ENCODE measurements at places on chromosomes 11 and 22.
A peak's percentile ranks its signal among the peaks of the same experiment; 100 is the strongest.

- DNase-seq: peak; percentile 27
These were observed 7.8 kb upstream of the DUSP18 start for GRCh38 chr22:30675436-30675835.

- no peak for DNase-seq
These were observed 39.1 kb upstream of the GLYAT start for GRCh38 chr11:58770627-58771457.

DNA sequence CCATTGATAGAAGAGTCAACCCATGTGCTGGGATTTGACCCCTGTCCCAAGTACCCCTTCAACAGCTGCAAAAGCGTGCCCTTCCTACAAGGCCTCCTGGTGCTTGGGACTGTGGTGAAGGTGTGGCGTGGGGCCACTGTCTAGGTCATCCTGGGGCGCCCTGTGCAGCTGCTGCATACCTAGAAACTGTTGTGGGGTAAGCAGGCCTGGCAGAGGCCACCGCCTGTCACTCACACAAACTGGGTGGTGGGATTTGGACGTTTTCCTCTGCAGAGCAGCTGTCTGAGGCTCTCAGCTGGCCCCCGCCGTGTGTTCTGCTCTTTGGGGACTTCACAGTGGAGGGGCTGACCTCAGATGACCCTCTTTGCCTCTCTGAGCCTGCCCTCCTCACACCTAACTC, 69.7 kb downstream of the SCN3B start:
- no peak for DNase-seq

DNA sequence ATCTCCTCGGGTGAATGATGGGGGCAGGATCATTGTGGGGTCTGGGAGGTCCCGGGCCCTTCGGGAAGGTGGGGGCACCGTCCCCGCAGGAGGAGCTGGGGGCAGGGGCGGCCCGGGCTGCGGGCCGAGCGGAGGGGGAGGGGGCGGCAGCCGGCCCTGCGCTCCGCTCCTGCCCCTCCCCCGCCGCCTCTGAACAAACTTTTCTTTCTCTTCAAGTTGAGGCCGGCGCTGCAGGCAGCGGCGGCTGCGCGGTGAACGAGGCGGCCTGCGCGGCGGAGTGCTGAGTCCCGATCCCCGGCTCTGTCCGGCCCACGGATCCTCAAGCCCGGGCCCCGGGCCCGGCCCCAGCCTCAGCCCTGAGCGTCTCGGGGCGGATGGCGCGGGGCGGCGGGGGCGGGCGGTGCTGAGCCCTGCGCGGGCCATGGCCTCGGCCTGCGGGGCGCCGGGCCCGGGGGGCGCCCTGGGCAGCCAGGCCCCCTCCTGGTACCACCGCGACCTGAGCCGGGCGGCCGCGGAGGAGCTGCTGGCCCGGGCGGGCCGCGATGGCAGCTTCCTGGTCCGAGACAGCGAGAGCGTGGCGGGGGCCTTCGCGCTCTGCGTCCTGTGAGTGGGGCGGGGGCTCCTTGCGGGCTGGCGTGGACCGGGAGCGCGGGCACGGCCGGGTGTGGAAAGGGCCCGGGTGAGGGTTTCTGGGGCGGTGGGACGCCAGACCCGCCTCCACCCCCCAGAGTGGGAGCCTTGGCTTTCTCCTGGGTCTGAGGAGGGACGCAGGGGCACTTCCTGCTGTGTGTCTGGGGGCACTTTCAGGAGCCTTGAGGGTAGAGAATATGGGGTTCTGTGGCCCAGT, at the start of gene INPPL1:
Gene INPPL1 (plus strand): TSS at position 204 of the 847 bp plus-strand sequence. CDS start 218 bp downstream, at position 422.
- DNase-seq: peak; percentile 63

DNA sequence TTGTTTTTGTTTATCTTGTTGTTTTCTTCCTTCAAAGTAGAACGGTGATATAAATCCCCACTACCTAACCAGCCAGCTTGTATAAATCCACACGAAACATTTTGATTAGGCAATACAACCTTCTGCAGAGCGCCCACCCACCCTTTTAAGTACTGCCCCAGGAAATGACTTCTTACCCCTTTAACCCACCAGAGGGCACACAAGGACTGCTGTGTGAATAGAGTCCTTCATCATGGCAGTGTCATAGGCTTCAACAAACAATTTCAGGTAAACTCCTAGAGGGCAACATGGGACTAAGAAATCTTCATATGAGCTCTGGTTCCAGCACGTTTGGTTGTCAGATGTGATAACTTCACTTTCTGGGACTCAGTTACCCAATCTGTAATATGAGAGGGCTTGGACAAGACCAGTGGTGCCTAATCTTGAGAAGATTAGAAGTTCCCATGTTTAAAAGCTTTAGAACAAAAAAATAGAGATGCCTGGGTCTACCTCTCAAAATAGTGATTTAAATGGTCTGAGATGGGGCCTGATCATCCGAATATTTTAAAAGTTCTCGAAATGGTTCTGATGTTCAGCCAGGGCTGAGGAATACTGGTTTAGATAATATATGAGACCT, 56.1 kb downstream of the PIWIL4 start:
- peak; percentile 75 for DNase-seq

DNA sequence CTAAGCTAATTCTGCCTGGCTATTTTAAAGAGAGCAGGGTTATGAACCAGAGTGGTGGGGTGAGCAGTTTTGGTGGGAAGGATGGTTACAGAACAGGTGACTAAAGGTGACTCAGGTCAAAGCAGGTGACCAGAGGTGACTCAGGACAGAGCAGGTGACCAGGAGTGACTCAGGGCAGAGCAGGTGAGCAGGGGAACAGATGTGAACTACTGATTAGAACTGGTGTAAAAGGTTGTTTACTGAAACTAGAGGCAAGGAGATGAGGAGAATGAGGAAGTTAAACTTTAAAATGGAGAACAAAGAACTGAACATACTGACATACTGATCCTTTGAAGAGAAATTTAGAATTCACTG, 15.4 kb upstream of the HYLS1 start:
- DNase-seq: no peak

DNA sequence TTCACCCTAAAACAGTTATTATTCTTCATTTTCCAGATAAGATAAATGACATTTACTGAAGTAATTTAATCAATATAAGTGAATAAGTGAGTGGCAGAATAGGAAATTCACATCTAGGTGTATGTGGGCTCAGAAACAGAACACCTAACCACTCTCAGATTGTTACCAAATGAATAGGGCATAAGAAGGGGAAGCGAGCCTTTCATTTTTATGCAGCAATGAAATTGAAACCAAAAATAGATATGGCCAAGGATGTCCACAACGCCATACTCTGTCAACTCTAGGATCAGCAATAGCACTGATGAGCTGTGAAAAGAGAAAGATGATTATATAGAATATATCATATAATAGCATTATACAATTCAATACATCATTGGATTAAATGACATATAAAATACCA, 398.1 kb upstream of the API5 start:
- no peak for DNase-seq

GRCh38 chr11:47004595-47005033, 68.1 kb downstream of the CSTPP1 start:
- DNase-seq: peak; percentile 65

DNA sequence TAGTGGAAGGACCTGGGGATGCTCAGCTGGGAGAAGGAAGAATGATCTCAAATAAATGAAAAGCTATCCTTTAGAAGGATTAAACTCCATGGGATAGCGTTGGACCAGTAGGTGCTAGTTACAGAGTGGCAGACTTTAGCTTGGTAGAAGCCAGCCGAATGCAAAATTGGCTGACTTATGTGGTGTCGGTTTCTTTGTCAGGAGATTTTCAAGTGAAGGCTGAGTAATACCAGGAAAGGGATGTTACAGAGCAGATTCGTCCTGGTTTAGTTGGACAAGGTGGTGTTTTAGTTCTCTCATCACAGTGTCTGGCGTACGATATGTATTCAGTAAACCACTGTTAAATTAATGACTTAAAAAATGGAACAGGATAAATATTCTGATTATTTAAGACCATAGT, 26.0 kb downstream of the FDX1 start:
- no peak for DNase-seq

DNA sequence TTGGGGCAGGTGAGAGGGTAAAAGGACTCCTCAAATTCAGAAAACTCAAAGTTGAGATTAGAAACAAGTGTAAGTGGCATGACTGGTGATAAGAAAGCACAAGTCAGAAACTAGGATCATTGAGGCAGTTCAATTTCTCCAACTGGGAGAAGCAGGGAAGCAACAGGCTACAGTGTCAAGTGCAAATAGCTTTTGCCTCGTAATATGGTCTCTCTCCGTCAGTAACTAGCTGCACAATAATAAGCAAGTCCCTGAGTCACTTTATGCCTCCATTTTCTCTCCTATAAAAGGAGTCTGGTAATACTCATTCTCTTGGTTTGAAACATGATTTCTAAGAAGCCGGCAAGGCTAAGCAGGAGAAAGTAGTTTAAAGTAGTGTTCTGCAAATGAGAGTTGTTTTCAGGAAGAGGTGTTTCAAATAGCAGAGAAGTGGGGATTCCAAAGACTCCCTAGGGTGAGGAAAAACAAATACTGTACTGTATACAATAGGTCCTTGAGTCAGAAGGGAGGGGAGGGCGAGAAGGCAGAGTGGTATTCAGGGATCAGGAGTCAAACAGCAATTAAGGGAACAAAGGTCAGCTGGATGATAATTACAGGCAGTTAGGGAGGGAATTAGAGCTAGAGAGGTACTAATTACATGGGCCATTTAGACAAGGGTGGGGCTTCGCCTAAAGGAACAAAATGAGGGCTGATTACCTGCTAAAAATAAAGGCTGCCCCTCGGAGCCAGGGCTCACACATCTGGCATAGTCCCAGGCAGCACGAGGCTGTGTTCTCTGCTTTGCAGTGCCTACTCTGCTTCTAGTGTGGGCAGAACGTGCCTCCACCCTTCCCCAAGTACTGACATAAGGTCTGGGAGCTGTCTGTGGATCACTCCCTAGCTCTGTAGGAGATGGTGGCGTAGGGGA, 96.0 kb upstream of the BDNF start:
- DNase-seq: no peak

DNA sequence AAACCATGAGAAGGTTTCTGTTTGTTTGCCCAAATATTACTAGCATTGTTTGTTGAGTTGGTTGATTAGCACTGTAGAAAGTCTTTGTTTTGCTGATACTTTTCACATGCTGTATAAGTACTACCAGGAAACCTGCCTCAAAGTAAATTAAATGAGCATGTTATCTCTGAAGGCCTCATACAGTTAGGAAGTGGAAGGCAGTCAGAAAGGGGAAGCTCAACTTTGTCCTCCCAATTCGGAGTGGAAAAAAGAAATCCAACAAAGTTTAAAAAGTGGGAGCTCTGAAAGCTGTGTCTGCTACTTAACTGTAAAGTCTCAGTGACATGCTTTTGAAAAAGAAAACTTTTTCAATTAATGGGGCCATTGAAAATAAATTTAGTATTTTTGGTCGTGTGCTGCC, 188.3 kb upstream of the BLID start:
- DNase-seq: no peak

- DNase-seq: no peak
These were observed 132.1 kb upstream of the RASSF10 start for GRCh38 chr11:12876988-12877387.

- peak; percentile 21 for DNase-seq
These were observed 636 bp downstream of the KCNQ1OT1 start for GRCh38 chr11:2699185-2699530.

- no peak for DNase-seq
These were observed 39.3 kb upstream of the PTPRJ start for GRCh38 chr11:47940904-47941649.

DNA sequence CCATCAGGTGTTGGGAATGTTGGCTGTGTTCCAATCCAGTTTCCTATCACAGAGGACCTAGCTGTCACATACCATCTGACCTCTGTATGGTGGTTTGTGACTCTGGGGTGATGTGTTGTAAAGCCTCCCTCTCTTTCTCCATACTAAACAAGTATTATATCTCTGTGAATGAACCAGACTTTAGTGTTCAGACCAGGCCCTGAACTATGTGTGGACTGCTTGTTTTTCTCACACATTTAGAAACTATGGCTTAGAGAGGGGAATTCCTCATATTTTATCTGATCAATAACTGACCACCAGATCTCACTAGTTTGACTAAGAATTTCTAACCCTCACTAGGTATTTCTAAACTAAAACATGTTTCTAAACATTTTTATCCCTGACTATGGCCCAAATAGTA, 17.5 kb downstream of the NCR3LG1 start:
- no peak for DNase-seq

DNA sequence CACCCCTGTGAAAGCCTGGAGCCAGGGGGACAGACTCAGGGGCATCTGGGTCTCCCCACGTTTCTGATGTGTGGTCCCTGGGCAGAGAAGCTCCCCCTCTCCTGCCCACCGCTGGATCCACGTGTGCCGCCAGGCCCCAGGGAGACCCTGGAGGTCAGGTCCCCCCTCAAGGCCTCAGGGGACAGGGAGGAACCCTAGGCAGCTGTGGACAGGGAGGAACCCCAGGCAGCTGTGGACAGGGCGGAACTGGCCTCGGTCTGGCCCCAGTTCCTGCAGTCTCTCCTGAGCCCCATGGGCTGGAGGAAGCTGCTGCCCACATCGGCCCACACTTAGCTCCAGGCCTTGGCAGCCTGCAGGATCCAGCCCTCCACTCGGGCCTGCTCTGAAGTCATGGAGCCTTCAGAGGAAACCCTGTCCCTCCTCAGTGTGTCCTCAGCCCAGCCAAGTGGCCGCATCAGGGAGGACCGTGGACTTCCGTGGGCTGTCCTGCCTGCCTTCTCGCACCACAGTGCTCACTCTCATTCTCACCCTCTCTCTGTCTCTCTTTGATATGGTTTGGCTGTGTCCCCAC, 127.7 kb downstream of the BRD1 start:
- DNase-seq: no peak

DNA sequence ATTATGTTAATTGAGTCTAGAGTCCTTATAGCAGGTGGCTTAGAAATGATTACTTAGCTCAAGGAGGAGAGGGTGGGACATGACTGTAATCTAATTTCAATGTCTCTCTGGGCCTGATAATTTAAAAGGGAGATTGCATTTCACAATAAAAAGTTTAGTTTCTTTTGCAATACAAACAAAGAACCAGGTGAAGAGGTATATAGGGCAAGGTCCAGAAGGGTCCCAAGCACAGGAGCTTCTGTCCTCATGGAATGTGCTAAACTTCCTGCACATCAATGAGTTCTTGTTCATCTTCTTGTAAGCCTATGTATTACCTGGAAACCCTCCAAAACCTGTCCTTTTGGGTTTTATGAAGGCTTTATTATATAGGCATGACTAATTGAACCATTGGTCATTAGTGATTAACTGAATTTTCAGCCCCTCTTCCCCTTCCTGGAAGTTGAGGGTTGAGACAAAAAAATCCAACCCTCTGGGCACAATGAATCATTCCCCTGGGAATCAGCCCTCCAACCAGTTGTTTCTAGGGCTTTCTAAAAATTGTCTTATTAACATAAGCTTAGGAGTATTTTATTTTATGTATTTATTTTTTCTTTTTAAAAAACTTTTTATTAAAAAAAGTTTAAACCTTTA, 37.6 kb downstream of the MS4A2 start:
- DNase-seq: no peak

GRCh38 chr11:45232341-45233080, 53.6 kb downstream of the SYT13 start:
- no peak for DNase-seq

- DNase-seq: no peak
These were observed 86.0 kb downstream of the RASSF10 start for GRCh38 chr11:13094930-13095687.

GRCh38 chr22:49786976-49787706, 40.5 kb downstream of the BRD1 start:
- no peak for DNase-seq

DNA sequence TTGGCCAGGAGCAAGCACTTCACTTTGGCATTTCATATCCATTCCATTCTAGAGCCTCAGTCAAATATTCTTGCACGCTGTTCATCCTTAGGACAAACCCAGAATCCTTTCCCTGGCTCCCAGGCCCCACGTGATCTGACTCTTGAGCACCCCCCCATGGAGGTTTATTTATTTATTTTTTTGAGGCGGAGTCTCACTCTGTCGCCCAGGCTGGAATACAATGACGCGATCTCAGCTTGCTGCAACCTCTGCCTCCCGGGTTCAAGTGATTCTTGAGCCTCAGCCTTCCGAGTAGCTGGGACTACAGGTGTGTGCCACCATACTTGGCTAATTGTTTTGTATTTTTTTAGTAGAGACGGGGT, 12.7 kb upstream of the TSGA10IP start:
- no peak for DNase-seq
